Skin of body (tissue), 3 donors: ENCODE measurements at places on chromosomes 5 and 9. TPM values are rescaled to one million over a fixed set of nuclear protein-coding genes. Genes with fewer than 3 reads are reported as not detected.

GRCh38 chr5:134146651-134147518, 29.9 kb downstream of the SKP1 start:
- DNase-seq = no peak

- DNase-seq = no peak
These were observed 219.4 kb downstream of the NMUR2 start for GRCh38 chr5:152185547-152186245.

DNA sequence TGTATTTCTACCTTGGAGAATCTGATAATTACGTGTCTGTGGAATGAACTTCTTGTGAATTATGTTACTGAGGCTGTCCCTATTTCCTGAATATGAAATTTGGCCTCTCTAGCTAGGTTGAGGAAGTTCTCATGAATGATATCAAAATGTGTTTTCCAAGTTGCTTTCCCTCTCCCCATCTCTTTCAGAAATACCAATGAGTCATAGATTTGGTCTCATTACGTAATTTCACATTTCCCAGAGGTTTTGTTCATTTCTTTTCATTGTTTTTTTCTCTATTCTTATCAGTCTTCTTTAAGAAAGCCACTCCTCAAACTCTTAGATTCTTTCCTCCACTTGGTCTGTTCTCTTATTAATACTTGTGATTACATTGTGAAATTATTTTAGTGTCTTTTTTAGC, 923.8 kb upstream of the CDH9 start:
- DNase-seq = no peak

The PCDHA4 gene
- total RNA-seq = 0.30 TPM

DNA sequence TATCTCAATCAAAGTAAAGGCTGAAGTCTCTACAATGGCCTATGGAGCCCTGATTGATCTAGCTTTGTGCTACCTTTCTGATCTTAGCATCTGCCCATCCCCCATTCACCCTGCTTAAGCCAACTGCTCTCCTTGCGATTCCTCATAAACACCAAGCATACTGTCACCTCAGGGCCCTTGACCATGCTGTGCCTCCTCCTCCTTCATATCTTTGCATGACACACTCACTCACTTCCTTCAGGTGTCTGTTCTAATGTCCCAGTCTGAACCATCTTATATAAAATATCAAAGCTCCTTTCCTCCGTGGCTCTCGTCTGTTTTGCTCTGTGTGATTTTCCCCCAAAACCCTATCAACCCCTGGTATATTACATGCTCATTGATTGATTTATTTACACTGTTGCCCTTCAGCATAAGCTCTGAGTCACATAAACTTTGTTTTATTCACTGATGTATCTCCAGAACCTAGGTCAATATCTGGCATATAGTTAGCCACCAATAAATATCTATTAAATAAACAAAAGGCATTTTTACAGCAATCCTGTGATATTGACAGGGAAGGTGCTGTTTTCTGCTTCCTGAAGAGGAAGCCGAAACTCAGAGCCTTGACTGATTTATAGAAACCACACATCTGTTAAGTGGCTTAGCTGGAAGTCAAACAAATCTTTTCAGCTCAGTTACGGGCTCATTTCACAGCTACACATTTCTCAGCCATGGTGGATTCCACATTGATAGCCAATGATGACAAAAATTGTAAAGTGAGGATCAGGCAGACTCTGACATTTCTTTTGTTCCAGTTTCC, 103.6 kb downstream of the BOD1 start:
- DNase-seq = no peak

The AGXT2 gene
- not detected for total RNA-seq

The PCDHB14 gene
- 3.8 TPM for total RNA-seq
